ENCODE measurements at places on chromosomes 2 and 18.
A peak's percentile ranks its signal among the peaks of the same experiment; 100 is the strongest.

- DNase-seq = no peak
Measured at GRCh38 chr2:226874749-226875148, 38.9 kb downstream of the RHBDD1 start.

DNA sequence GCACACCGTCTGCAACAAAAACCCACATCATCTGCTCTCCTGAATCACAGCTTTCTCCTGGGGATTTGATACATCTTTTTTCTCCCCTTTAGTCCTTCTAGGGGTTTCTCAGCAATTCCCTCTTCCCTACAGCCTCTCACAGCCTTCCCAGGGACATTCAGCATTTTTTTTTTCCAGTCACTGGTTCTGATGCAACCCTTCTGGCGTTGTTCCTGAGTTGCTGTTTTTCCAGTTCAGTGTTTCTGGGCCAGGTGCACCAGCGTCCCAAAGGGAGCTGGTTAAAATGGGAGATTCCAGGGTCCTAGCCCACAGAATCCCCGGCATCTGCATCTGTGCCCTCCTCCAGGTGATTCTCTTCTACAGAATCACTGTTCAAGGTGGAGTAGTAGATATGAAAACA, 36.1 kb downstream of the ADCY3 start:
- no peak for DNase-seq

DNA sequence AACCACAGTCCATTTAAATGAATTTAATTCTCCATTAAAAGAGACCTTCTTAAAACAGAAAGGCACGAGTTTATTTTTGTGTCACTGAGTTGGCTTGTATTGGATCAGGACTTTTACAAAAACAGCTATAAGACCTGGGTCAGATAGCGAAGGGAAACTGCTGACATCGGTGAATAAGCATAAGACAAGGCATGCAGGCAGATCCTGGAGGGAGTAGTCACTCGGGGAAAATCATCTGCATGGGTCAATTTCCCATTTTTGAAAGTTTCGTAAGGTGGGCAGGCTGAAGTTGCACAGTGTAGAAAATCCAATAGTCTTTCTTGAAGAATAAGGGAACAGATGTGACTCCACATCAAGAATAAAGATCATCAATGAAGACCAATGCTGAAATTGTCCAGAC, 12.9 kb downstream of the IL36B start:
- no peak for DNase-seq

DNA sequence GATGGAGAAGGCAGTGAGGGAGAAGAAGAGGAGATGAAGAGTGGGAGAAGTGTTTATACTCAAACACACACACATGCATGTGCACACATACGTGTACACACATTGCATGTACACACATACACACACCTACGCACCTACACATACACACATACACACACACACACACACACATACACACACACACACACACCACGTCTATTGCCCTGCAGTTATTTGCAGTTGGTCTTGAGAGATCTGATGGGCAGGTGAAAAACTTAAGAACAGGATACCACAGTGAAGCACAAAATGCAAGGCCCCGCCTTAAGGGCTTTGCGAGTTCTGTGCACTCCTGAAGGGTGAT, 190.2 kb downstream of the MYCN start:
- DNase-seq = no peak

DNA sequence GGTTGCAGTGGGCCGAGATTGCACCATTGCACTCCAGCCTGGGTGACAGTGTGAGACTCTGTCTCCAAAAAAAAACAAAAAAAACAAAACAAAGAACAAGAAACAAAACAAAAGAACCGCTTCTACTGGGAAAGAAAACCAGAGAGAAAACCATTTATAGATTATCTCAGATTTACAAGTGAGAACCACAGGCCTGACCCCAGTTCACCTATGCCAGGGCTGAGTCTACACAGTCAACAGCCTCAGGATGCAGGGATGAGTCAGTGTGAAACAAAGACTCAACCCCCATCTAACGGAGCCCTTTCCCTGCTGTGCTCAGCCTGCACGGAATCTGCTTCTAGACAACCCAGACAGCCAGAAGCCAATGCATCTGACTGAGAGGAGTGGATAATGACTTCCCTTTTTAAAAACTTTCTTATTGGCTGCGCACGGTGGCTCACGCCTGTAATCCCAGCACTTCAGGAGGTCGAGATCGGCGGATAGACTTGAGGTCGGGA, 25.5 kb upstream of the YWHAQ start:
- peak; percentile 63 for DNase-seq
